ENCODE measurements at places on chromosomes 7 and 10.

GRCh38 chr10:43843321-43844101, 194.8 kb upstream of the ZNF32 start:
- peak; percentile 61 for DNase-seq

DNA sequence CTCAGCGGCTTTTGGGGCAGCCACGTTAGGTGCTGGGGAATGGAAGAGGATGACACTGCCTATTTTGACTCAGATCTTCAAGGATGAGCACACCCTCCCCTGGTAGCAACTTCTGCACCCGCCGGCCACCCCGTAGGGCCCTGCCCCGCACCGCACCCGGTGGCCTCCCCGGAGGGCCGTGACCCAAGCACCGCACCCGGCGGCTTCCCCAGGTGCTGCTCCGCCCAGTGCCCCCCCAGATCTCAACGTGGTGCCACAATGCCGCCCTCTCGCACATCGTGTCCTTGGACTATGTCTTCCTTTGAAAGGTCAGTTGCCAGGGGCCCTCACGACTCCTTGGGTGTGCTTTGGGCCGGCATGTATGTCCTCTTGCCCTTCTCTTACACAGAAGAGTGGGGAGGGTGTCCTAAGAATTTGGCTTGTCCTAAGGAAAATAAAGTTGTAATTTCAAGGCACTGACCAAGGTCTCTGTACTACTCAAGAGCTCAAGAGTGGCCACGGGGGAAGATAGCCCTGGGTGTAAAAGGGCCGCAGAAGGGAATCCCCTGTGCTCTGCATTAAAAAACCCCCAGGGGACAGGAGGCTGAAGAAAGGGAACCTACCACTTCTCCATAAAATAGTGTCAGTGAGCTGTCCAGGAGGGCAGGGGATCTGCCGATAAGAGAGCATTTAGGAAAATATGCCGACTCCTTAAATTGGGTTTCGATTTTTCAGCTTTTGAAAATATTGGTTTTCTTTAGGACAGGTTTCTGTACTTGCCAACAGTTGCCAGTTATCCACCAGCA, 1.6 kb upstream of the LANCL2 start:
- no peak for DNase-seq

GRCh38 chr10:17202999-17203398, 1.5 kb upstream of the TRDMT1 start:
- DNase-seq: no peak

DNA sequence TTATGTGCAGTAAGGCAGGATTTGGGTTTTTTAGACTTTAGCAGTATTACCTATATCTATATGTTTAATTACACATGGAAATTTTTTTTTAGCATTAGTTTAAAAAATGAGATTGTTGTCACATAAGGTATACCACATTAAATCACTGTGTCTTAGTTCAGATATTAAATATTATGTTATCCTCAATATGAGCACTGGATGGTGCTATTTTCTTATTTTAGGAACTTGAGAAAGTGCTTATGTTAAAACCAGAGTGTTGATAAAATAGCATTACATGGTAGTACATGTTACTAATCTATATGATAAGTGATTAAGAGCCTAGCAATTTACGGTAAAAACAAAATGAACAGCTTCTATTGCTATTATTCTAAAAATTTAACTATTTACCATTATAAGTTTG, 28.8 kb downstream of the MIOS start:
- no peak for DNase-seq

- no peak for DNase-seq
Measured at GRCh38 chr7:72408966-72409637, 3.0 kb downstream of the CALN1 start.

DNA sequence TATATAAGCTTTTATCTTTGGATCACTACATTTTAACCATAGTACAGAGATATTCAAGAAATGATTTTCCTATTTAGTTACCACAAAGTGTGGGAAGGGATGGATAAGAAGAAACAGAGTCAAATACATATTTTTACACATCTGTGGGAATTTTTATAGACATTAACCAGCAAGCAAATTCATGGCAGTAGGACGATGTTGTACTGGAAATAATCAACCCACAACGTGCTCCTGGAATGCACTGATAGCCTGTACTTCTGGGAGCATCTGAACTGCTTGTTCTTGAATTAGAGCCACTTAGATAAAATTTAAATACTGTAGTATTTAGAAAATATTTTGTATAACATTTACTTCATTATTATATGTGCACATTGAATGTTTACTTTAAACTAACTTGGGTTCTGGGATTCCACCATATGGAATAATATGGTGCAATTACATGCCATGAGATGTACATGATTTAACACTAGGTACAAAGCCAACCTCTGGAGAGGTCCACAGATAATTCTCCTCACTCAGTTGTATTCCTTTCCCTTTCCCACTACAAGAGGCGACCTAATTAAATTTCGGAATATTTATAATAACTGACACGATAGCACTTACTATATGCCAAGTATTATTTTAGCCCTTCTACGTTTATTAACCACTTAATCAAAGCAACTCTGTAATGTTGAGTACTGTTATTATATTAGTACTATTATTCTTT, 164.9 kb upstream of the HGF start:
- DNase-seq: no peak

DNA sequence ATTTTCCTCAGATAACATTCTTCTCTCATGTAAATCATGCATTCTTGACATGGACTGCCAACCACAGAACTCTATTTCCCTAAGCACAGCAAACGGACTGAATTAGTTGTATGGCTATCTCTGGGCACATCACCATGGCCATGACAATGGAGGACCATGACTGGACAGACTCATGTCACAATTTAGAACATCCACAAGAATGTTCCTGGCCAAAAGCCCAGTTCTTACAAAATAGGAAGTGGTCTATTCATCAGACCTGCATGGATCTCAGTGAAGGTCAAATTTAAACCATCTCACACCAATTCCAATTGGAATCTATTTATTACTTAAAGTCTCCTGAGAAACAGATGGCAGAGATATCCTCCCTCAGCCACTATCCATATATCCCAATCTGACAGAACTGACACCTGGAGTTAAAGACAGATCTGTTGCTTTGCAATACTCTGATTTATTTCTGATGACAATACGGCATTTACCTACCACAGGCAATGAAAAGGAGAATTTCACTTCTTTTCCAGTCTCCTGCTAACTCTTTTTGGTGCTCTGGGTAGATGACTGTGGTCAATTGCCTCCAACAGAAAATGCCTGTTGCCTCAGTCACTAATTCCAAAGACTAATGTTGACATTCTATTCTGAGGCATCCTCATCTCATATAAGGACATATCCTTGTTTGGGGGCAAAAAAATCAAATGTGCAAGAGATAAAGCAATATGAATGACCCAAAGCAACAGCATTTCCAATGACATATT, 254.8 kb downstream of the HTR7 start:
- no peak for DNase-seq

GRCh38 chr7:35695473-35695850, 527 bp upstream of the HERPUD2 start:
- no peak for DNase-seq

DNA sequence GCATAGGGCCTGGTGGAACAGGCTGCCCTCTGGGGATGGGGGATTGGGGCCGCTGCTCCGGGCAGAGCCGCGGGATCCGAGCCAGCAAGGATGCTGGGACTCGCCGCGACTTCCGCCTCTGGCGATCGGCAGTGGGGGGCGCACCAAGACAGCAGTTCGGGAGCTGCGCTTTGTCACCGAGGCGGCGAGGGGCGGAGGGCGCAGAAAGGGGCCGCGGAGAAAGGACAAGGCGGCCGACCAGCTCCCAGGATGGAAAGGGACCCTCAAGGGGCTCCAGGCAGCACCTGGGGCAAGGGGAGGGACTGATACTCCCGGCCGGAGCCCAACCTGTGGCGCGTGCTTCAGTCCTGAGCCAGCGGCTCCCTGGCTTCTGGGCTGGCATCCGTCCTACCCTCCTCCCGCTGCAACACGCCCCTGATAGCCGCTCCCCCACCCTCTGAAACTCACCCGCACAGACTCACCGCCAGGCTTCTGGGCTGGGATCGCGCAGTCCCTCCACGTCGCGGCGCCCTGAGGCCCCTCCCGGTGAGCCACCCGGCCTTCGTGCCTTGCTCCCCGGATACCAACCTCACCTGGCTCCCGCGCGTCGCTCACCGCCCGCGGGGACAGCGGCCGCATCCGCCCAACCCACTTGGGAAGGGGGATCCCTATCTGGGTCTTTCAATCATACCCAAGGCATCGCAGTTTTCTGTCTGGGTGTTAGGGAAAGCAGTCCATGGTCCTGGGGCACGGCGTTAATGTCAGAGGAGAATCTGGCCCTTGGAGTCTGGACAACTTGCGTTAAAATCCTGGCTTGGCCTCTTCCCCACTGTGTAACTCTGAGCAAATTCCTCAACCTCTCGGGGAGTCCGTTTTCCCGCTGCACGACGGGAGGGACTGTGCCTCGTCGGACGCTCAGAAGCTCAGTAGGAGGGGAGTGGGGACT, 7.0 kb upstream of the EVX1 start:
- DNase-seq: peak; percentile 42

GRCh38 chr7:90726120-90726519, 130.0 kb downstream of the CDK14 start:
- DNase-seq: no peak

- peak; percentile 28 for DNase-seq
Measured at GRCh38 chr7:76011442-76011861, 17.1 kb upstream of the TMEM120A start.

- no peak for DNase-seq
Measured at GRCh38 chr10:115829521-115830205, 443.3 kb downstream of the GFRA1 start.

- DNase-seq: no peak
Measured at GRCh38 chr7:78714356-78714755, 739.1 kb downstream of the MAGI2 start.

DNA sequence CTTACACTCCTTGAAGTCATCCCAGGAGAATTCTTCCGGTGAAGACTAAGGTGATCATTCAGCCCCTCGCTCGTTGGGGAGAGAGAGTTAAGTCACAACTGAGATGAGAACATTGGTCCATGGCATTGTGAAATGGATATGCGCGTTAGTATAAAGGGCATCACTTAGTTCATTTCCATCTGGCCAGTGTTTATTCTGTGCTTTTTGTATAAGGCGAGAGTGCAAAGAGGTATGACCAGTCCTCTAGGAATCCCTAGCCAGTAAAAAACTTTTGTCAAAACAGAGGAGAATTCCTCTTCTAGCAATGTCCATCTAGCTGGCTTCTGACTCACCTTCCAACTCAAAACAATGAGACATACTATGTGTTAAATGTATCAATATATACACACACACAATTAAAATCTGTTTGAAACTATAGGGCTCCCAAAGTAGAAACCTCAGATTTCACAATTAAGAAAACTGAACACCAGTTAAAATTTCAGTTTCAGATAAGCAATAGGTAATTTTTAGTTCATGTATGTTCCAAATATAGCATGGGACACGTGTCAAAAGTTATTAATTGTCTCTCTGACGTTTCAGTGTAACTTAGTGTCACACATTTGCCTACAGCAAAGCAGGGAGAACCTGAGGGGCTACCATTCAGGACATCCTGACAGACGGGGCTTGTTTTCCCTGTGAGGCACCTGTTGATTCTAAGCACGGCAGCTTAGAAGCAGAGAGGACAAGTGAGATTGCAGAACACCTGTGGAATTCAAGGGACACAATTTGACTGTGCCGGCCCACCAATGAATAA, 158.9 kb downstream of the KLF6 start:
- DNase-seq: no peak

DNA sequence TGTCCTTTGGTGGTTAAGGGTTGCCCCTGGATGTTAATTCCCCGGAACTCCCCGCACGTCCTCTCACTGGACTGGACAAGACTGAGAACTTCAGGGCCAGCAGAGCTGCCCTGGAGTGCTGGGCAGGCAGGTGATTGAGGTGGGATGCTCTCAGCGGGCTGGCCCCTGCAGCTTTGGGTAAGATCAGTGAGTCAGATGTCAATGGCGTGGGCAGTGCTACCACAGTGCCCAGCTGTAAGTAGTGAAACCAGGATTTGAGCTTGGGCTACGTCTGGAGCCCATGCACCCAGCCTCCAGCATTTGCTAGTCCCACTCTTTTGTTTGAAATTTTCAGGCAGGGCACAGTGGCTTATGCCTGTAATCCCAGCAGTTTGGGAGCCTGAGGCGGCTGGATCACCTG, 6.7 kb upstream of the SEPHS1 start:
- no peak for DNase-seq
